ENCODE measurements at places on chromosomes 2 and 18.

DNA sequence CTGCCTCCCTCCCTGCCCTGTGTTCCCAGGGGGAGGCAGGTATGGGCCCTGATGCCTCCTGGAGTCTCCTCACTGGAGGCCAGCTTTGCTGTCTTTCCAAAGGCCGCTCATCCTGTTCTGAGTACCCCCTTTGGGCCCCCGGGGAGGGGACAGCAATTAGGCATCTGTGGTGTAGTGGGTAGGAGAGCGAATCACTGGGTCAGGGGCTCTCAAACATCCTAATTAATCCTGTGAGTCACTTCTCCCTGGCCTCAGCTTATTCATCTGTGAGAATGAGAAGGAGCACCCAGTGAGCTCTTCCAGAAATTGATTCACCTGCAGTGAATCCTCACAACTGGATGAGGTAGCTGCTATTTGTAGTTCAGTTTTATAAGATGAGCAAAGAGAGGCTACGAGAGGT lies 16.4 kb downstream of the TET3 start:
- no peak for DNase-seq

DNA sequence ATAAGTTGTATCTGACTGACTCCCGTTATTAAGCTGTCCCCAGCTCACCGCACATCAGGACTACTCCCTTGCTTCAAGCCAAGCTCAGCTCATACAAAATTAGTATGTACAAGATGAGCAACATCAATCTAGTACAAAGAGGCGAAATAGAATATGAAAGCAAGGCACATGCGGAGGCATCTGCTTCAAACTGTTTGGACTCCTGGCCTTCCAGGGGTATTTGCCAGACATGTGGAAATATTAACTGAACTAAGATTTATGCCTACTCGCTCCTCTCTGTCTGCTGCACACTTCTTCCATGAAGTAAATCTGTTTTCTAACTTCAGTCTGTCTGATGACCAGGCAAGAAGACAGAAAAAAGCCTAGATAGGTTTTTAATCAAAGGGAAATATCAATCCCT lies 499.8 kb downstream of the PID1 start:
- no peak for DNase-seq

- no peak for DNase-seq
Observed at GRCh38 chr2:149125031-149125725, 86.7 kb downstream of the LYPD6B start.

- no peak for DNase-seq
Observed at GRCh38 chr18:23151414-23152099, 16.3 kb downstream of the CABLES1 start.

DNA sequence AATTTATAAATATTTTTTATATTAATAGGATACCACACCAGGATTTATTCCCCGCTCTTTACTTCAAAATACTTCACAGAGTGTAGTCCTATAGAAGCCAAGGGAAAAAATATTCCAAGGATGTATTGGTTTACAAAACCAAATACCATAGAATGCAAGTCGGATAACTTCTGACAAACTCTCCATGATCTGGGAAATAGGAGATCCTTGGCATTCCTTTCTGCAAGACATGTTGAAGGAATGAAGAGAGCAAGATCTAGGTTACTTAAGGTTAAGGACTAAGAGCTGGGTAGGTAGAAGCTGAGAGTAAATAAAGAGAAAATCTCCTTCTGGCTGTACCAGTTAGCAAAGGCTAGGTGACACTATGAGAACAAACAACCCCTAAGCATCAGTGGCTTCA lies 141.2 kb downstream of the LRATD1 start:
- DNase-seq: no peak

GRCh38 chr18:54112356-54112755 lies 112.1 kb downstream of the MBD2 start:
- no peak for DNase-seq

DNA sequence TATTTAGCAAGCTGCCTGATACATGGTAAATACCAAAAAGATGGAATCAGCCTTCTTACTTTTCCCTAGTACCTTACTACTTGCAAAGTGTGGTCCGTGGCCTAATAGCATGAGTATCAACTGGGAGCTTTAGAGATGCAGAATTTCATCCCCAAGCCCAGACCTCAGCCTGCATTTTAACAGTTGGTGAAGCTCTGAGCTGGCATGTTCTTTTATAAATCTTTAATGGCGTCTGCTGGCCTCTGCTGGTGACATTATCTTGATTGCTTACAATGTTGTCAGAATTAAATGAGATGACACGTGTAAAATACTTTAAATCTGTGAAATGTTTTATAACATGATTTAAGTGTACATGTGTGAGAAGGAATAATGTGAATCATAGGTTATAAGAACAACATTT lies 115.1 kb upstream of the NOSTRIN start:
- no peak for DNase-seq

- no peak for DNase-seq
Observed at GRCh38 chr2:42953216-42953615, 160.8 kb upstream of the HAAO start.

- no peak for DNase-seq
Observed at GRCh38 chr2:59176737-59177136, 935.6 kb upstream of the FANCL start.

GRCh38 chr2:182668671-182669070 lies 47.4 kb upstream of the DNAJC10 start:
- DNase-seq: no peak

GRCh38 chr2:159381574-159381973 lies 95.1 kb upstream of the WDSUB1 start:
- no peak for DNase-seq

DNA sequence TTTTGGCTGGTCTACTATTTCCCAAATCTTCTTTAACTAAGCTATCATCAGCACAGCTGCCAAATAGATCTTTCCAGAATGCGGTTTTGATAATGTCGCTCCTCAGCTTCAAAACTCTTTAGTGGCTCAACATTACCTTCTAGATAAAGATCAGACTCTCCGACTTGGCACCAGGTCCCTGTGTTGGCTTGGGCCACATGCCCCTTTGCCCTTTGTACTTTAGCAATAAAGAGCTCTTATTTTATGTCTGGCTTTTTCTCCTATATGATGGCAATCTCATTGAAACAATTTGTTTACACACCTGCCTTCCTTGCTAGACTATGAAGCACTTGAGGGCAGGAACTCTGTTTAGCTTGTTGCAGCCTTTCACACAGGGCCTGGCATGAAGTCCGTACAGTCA lies 128.9 kb upstream of the GATA6 start:
- DNase-seq: no peak

GRCh38 chr2:206241736-206242135 lies 32.7 kb upstream of the ZDBF2 start:
- DNase-seq: no peak

- DNase-seq: no peak
Observed at GRCh38 chr2:159094173-159094737, 125.8 kb downstream of the TANC1 start.

GRCh38 chr18:68504441-68505177 lies 210.3 kb downstream of the TMX3 start:
- DNase-seq: no peak

DNA sequence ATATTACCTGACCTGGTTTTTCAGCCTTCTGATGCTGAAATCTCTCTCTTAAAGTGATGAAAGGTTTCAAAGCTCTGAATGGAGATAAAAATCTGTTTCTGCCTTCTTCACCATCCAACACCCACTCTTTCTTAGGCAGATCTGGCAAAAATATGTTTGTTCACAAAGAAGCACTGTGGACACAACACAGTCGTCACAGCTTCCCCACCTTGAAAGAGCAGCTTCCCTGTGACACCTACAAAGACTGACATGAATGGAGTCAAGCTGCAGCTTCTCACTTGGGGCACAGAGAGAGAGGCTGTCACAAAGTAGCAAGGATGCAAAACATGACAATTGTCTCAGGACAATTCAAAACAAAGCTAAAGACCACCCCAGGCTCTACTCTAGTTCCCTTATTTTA lies 86.5 kb downstream of the ICOS start:
- DNase-seq: no peak

- DNase-seq: no peak
Observed at GRCh38 chr2:50018921-50019320, 864.6 kb upstream of the FSHR start.

- DNase-seq: no peak
Observed at GRCh38 chr18:44884431-44884830, 203.7 kb downstream of the SETBP1 start.

Data from stimulated activated CD4-positive, alpha-beta T cell treated with anti-CD3 and anti-CD28 coated beads, Interleukin-4, amount 100 ng/mL, for 48 hours (primary cell).